ENCODE measurements at places on chromosomes 3 and 15. TPM values are rescaled to one million over a fixed set of nuclear protein-coding genes. Genes with fewer than 3 reads are reported as not detected.

Gene PTPN23
- total RNA-seq = 36.6 TPM

Gene TMC3
- total RNA-seq = not detected

Gene GRM7
- total RNA-seq = not detected

Gene LMAN1L
- total RNA-seq = 0.36 TPM

Gene DLL4
- not detected for total RNA-seq

Gene MORC1
- not detected for total RNA-seq

Gene CAND2
- 0.97 TPM for total RNA-seq

Gene OIP5
- 17.1 TPM for total RNA-seq

DNA sequence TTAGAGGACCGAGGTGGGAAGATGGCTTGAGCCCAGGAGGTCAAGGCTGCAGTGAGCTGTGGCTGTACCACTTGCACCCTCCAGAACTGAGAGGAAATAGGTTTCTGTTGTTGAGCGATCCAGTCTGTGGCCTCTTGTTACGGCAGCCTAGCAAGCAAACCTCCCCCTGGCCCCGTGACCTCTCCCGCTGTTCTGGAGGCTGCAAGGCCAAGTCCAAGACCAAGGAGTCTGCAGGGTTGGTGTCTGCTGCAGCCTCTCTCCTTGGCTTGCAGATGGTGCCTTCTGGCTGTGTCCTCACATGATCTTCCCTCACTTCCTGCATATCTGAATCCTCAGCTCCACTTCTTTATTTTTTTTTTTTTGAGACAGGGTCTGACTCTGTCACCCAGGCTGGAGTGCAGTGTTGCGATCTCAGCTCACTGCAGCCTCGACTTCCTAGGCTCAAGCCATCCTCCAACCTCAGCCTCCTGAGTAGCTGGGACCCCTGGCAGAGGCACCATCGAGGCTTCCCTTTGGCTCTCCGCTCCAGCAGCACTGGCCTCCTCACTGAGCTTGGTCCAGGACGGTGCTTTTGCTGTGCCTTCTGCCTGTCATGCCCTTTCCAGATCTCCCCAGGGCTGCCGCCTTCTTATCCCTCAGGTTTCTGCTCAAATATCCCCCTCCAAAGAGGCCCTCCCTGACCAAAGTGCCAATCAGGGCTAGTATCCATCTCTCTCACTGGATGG, 18.0 kb upstream of the PLXND1 start:
- DNase-seq = no peak

DNA sequence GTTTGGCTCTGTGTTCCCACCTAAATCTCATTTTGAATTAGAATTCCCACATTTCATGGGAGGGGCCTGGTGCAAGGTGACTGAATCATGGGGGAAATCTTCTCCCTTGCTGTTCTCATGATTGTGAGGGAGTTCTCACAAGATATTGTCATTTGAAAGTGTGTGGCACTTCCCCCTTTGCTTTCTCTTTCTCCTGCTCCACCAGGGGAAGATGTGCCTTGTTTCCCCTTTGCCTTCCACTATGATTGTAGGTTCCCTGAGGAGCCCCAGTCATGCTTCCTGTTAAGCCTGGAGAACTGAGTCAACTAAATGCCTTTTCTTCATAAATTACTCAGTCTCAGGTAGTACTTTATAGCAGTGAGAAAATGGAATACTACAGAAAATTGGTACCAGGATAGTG, 157.2 kb upstream of the TPRG1 start:
- DNase-seq = no peak

GRCh38 chr15:86231864-86232721, 152.4 kb downstream of the AGBL1 start:
- DNase-seq = peak; percentile 32

DNA sequence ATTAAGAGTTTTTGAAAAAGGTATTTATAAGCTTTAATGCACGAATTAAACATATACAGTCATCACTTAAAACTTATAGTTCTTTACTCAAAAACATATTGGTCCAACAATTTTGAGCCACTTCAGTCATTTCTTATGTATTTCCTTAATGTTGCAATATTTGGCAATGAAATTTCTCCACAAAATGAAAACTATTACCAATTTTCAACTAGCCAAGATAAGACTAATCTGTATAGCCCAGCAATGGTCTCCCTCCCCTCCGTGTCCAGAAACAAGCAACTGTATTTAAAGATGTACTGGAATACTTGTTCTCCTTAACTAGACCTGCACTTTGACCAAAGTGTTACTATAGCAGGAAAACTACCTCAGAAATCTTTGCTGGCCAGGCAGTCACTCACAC, 9.2 kb downstream of the ARF4 start:
- DNase-seq = no peak

Data from activated naive CD8-positive, alpha-beta T cell treated with anti-CD3 and anti-CD28 coated beads, Interleukin-2, amount 10 ng/mL, durations not matched to agents 7 days and 5 days (primary cell).